Omental fat pad (tissue), 4 donors: ENCODE measurements at places on chromosomes 2 and 18. TPM values are rescaled to one million over a fixed set of nuclear protein-coding genes. Genes with fewer than 3 reads are reported as not detected.

- DNase-seq = no peak
Measured at GRCh38 chr2:85145116-85145820, 12.1 kb downstream of the TCF7L1 start.

GRCh38 chr2:2057125-2057721 is 273.9 kb downstream of the MYT1L start:
- no peak for DNase-seq

The NEB gene
- total RNA-seq = 1.9 TPM

The CFC1 gene
- total RNA-seq = not detected

- no peak for DNase-seq
Measured at GRCh38 chr18:10162340-10162739, 248.5 kb downstream of the VAPA start.

DNA sequence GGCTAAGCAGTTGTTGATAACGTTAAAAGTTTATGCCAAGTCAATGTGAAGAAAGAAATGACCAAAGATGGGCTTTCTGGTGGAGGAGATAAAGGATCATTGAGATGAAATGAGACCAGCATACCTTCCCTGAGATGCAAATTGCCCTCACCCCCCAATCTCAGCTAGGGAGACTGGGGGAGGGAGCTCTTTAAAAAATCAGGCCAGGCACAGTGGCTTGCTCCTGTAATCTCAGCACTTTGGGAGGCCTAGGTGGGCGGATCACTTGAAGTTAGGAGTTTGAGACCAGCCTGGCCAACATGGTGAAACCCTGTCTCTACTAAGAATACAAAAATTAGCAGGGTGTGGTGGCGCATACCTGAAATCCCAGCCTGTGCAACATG is 30.9 kb upstream of the KCMF1 start:
- DNase-seq = no peak
